ENCODE measurements at places on chromosomes 7 and 10.

DNA sequence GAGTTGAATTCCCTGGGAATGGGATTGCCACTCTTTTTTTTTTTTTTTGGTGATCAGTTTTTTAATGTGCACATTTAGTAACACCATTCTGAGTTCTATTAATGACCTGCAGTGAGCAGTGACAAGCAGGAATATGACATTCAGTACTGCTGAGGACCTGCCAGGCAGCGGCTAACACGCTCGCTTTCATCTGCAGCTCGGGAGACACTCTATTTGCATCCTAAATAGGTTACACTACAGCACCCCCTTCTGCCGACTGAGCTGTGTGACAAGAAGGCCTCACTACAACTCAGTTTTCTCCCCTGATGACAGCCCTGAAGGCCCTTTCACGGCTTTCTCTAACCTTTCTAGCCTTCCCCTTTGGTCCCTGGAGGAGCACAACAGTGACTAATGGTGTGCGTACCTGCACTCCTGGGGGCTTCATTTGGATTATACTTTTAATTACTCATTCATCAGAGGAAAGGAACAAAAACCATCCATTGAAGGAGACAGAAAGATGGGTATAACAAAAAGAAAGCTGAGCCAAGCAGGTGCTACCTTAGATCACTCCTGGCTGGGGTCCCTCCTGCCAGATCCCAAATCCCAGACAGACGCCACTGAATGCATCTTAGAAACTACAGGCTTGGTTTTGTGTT is 872.4 kb downstream of the LRMDA start:
- DNase-seq: peak; percentile 16

GRCh38 chr7:11452476-11452875 is 379.5 kb downstream of the THSD7A start:
- no peak for DNase-seq

GRCh38 chr7:6651851-6652445 is 14.8 kb downstream of the ZNF316 start:
- no peak for DNase-seq

GRCh38 chr7:41910940-41911600 is 208.2 kb upstream of the INHBA start:
- DNase-seq: no peak

GRCh38 chr7:49564379-49564714 is 209.1 kb upstream of the VWC2 start:
- no peak for DNase-seq

- no peak for DNase-seq
Measured at GRCh38 chr10:600234-600633, 89.2 kb downstream of the DIP2C start.

GRCh38 chr7:5417106-5418071 is 6.2 kb downstream of the TNRC18 start:
- no peak for DNase-seq

DNA sequence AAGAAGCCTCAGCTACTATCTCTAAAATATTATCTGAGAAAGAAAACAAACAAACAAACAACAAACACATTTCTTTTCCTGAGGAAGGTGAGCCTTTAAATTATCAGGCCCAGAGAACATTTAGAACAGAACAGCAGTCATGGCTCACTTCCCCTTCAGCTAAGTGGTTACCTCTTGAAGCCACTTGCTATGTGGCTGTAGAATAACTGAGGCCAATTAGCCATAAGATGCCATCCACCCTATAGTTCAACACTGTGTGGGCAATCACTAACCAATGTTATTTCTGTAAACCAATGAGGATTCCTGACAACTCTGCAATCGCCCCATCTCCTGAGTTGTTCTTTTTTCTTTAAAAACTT is 3.7 kb upstream of the UPP1 start:
- DNase-seq: no peak

- no peak for DNase-seq
Measured at GRCh38 chr10:33289776-33290175, 44.7 kb downstream of the NRP1 start.

GRCh38 chr7:151813997-151814396 is 62.9 kb downstream of the PRKAG2 start:
- DNase-seq: no peak

DNA sequence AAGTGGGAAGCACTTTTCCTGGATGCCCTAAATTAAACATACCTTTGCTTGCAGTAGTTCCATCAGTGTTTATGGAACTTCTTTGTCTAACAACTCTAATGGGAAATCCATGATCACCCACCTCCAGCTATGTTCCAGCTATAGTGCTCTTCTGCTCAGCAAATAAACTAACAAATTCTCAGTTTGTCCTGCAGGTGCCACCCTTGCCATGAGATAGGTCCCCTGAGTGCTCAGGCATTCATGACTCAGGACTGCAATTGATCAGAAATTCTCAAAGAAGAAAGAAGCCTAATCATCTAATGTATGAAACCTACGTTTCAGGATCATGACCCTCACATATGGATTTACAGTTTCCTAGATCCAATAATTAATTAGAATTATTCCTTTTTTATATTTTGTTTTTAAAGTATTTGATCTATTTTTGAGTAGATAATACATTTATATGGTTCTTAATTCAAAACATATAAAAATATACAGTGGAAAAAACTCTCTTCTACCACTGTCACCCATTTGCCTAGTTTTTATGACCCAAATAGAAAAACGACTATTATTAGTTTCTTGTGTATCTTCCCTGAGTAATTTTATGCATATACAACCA is 48.7 kb upstream of the DYNC1I1 start:
- DNase-seq: no peak

GRCh38 chr10:25465582-25466372 is 291.0 kb downstream of the GPR158 start:
- no peak for DNase-seq

DNA sequence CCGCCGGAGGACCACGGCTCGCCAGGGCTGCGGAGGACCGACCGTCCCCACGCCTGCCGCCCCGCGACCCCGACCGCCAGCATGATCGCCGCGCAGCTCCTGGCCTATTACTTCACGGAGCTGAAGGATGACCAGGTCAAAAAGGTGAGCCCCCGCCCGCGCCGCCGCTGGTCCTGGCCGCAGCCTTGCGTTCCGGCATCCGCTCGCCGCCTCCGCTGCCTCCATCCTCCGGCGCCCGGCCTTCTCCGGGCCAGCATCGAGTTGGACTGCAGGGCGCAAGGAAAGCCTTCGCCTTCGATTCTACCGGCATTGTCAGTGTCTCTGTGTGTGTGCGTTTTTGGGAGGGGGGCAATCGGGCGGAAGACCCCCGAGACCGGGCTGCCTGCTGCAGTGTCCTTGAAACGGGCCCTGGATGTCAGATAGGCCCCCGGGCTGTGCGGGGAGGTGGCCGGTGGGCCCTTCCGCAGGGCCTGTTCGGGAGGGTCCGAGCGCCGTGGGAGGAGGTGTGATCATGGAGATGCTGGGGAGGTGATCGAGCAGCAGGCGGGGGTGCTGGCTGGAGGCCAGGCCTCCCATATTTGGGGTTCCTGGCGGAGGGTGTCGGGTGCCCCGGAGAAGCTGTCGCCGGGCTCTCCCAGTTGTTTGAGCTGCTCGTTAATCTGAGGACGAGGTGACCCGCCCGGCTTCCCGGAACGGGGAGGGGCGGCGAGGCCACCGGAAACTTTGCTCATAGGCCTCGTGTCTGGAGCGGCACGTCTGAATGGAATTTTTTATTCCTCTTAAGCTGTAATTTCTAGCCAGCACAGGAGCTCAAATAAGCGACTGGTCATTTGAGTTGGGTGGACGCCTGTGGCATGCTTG is 40.8 kb downstream of the HK1 start:
- peak; percentile 74 for DNase-seq

DNA sequence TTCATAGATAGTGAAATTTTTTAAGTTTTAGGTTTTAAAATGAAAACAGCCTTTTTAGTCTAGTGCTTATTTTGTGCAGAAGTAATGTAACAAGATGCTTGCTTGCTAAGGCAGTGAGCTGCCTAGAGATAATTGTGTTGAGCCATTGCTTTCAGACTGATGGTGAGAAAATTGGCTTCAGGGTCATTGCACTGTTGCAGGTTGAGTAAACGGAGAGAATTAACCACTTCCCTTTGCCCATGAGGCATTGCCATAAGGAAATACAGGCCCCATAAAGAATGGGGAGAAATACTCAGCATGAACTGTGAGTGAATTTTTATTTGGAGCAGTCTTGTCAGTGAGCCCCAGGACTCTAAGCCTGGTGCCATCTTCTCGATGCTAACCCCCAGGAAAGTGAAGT is 140.5 kb downstream of the LRRC4 start:
- DNase-seq: no peak

- DNase-seq: no peak
Measured at GRCh38 chr10:103852856-103853255, 2.5 kb downstream of the SH3PXD2A start.

GRCh38 chr7:112547916-112548315 is 67.1 kb downstream of the LSMEM1 start:
- no peak for DNase-seq

DNA sequence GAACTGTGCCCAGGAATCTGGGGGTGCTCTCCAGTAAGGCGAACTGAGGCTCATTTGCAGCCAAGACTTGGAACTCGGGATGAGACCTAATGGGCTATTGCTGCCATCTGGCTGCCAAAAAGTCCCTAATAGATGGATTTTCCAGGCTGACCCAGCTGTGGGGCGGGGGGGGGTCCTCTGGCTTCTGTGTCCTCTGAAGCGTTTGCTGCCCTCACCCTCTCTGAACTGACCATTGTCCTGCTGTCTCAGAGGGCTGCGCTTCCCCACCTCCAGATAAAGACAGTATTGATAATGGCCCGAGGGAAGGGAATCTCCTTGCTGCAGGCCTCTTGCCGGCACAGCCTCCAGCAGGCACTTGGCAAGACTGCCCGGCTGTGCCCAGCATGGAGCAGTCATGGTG is 46.6 kb downstream of the CLEC2L start:
- DNase-seq: no peak

DNA sequence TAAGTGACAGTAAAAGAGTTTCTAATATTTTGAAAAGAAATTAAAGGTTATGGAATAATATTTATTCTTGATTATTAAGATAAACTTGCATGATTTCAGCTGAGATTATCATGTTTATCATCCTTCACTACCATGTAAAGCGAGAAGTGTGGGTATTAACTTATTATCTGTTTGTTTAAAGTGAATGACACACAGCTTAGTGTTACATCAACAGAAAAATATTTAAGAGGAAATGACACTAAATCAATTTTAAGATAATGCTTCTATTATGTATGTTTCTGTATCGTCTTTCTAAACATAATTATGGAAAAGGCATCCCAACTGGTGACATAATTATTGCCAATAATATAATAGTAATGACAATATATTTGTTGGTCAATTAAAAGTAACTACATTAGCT is 213.1 kb downstream of the PCDH15 start:
- no peak for DNase-seq

GRCh38 chr7:85237721-85238120 is 50.9 kb upstream of the SEMA3D start:
- no peak for DNase-seq

DNA sequence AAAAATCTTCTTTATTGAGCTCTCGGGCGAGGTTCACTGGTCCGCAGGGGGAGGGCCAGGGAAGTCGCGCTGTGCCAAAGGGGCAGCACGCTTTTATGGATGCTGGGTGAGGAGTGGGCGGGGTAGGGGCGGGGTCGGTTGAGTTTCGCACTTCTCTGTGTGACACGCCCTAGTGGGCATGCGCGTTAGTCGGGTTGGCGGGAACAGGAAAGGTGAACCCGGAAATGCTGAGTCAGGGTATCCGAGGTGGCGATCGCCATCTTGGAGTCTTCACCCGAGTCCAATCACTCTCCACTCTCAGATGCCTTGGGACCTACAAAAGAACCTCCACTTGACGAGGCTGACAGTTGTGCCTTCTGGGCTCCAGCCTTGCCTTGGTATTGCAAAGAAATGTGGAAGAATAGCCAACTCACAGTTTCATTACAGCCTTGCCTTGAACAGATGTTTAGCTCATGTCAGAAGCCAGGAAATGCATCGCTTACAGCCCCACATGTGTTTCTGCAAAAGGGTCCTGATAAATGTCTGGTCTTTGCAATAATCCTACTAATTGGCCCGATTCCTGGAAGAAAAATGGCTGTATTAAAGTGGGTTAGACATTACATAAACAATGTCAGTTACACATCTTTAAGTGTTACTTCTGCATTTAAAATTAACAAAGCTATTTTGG is 64.1 kb downstream of the AHR start:
- no peak for DNase-seq

- DNase-seq: no peak
Measured at GRCh38 chr7:149021725-149022062, 6.6 kb downstream of the PDIA4 start.

GRCh38 chr10:93456480-93456879 is 25.7 kb downstream of the MYOF start:
- DNase-seq: no peak

Measured in activated CD4-positive, alpha-beta T cell treated with anti-CD3 and anti-CD28 coated beads, Interleukin-2, amount 10 ng/mL, durations not matched to agents 7 days and 5 days (primary cell).